ENCODE measurements at places on chromosomes 1 and 21.

GRCh38 chr1:233406994-233407631, 79.6 kb downstream of the MAP3K21 start:
- DNase-seq, result no peak

- no peak for DNase-seq
These were observed 32.6 kb downstream of the TOMM20 start for GRCh38 chr1:235095938-235096562.

- DNase-seq, result no peak
These were observed 4.1 kb upstream of the HPDL start for GRCh38 chr1:45322486-45323040.

DNA sequence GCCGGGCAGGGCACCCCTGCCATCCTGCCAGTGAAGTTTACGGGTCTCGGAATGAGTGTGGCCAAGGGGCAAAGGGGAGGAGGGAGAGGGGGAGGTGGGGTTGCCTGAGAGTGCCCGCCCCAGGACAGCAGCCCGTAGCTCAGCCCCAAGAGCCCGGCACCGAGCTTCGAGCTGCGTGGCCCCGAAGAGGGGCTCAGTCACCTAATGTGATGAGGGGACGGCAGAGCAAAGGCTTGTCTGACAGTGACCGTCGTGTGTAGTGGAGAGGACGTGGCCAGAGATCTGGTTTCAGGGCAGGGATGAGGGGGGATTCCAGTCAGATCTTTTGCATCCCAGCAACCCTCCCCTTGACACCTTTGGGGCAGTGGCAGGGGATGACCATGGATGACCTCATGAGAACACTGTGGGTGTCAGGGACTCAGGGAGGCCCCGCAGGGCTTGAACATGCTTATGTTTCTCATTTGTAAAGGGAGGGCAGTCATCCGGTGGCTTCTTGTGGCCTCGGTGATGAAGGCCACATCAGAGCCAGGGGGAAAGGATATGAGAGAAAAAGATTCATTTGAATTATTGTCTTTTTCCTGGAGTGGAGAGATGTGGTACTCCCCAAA, 1.1 kb upstream of the TRPM2 start:
- no peak for DNase-seq

DNA sequence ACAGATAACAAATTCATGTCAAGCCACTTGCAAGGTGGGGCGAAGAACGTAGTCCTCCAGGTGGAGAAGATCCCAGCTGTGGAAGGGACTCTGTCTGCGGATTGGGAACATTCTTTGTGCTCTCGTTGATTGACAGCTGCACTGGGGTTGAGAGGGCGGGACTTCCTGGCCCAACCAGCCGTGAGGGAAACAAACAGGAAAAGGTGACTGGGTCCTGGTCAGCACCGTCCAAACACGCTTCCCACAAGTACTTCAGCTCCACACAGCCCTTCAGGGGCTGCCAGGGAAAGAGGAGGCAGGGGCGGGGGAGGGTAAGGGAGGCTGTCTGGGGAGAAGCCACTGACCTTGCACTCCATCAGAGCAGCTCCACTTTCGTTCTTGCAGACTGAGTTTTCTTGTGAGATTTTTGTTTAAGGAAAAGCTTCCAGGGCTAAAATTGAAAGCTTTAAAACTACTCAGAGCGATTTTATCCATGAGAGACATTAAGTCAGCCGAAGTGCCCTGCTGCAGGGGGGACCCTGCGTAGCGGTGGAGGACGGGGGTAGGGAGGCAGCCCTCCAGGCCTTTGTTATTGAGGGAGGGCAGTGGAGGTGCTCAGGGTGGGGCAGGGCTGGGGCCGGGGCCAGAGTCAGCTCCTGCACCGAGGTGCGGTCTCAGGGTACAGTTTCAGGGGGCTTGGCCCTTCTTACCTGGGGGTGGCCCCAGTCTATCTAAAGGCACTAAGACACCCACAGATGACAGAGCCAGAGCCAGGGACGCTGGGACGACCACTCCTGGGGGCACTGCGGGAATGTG, 21.6 kb upstream of the STUM start:
- no peak for DNase-seq

DNA sequence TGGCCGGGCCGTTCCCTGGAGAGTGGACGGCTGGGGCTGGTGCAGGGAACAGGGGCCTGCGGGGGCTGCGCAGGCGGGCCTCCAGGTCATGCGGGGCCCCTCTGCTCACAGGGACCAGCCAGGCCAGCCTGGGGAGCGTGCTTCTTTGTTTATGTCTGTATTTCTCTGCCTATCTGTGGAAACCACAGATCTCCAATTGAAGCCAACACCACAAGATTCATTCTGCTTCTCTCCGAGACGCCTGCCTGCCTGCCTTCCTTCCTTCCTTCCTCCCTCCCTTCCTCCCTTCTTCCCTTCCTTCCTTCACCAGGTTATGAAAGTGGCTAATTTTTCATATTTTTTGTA, 39.9 kb upstream of the HMGN1 start:
- no peak for DNase-seq

GRCh38 chr1:197024460-197024859, 42.6 kb downstream of the F13B start:
- no peak for DNase-seq
